NCI-H526 treated with DMSO at 0.1 percent for 48 hours (cell line): ENCODE measurements at places on chromosomes 16 and 17.

DNA sequence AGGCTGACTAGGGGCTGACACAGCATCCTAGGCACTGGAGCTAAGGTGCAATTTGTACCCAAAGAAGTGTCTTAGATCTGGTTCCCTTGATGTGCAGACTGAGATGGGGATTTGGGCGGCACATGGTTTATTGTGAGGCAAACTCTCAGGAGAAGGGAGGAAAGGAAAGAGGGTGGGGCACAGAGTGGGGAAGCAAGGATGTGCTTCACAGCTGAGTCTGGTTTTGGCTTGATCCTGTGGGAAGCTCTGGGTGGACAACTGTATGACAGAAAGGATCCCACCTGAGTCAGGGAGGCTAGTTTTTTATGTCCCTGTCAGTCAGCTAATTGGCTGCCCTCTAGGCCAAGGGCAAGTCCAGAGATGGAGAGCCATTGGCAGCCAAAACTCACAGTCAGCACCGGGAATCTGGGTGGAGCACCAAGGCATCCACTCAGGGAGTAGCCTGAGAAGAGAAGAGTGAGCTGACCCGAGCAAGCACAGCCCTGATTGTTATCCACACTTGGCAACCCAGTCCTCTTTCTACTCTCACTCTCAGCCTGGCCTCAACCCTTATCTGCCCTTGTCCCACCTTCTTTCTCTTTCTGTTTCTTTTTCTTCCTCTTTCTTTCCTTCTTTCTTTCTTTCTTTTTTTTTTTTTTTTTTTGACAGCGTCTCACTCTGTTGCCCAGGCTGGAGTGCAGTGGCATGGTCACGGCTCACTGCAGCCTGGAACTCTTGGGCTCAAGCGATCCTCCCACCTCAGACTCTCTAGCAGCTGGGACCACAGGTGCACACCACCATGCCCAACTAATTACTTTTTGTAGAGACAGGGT is 12.0 kb downstream of the ARL4D start:
- DNase-seq, result no peak

- DNase-seq, result no peak
These were observed 22.6 kb downstream of the NTAN1 start for GRCh38 chr16:15033309-15033707.

GRCh38 chr17:67974185-67974584 is 22.1 kb downstream of the C17orf58 start:
- DNase-seq, result no peak

DNA sequence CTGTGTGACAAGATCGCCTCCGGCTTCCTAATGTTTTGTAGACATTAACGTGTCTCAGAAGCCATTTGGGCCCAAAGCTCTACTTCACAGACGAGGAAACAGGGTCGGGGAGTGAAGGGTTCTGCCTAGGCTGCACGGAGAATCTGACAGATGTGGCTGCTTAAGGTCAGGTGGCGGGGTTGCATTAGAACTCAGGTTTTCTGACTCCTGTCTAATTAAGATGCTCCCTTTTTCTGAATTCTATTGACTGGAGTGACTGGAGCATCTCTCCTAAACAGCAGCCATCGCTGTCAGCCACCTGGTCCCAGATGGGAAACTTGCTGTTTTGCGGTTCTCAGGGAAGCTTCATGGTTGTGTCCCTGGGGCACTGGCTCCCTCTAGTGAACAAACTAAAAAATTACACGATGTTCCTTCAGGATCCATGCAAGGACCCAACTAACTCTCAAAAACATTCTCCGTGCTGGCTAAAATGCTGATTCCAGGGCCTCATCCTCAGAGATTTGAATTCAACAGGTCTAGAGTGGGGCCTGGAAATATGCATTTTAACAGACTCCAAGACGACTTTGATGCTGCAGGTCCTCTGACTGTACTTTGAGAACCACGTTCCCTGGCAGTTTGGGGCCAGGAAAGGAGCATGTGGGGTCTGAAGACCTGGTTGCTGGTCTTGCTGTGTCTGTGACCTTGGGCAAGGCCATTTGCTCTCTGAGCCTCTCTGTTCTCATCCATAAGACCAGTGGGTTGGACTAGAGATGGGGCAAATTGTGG is 117.4 kb downstream of the IRF8 start:
- peak; percentile 4 for DNase-seq

DNA sequence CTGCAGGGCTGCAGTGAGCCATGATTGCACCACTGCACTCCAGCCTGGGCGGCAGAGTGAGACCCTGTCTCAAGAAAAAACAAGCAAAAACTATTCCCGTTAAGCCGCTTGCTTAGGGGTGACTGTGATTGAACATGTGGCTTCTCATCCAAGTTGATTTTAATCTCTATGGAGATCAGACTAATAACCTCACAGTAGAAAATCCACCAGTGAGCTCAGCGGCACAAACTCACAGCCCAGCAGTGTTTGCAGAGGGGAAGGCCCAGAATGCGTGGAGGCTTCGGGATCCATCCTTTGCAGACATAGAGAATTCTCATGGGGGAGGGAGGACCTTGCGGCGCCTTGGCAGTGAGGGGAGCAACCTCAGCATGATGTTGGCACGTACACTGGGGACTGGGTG is 7.4 kb downstream of the BANP start:
- DNase-seq, result no peak

- no peak for DNase-seq
These were observed 78.3 kb downstream of the TANGO6 start for GRCh38 chr16:68921637-68922036.

DNA sequence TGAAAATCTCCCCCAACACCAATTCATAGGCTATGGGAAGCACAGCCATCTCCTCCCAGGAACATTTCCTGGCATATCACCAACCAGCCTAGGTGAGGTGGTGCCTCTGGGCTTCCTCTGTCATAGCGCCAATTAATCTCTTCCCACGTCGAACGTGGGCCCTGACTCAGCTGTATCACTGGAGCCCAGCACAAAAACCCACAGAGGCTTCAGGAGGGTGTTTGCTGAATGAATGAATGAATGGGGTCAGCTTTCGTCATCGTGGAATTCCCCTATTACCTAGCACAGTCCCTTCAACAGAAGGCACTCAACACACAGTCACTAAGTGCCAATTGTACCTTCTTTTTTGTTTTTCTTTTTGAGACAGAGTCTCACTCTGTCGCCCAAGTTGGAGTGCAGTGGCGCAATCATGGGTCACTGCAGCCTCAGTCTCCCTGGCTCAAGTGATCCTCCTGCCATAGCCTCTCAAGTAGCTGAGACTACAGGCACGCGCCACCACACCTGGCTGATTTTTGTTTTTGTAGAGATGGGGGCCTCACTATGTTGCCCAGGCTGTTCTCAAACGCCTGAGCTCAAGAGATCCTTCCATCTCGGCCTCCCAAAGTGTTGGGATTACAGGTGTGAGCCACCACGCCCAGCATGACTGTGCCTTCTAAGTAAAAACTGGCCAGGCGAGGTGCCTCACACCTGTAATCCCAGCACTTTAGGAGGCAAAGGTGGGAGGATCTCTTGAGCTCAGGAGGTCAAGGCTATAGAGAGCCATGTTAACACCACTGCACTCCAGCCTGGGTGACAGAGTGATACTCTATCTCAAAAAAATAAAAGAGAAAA is 4.1 kb downstream of the ZNF688 start:
- no peak for DNase-seq

GRCh38 chr16:64882078-64882784 is 239.6 kb downstream of the CDH11 start:
- DNase-seq, result no peak

- DNase-seq, result no peak
These were observed 256.1 kb downstream of the BCAS3 start for GRCh38 chr17:60933739-60934138.

GRCh38 chr17:1800712-1801111 is 29.0 kb downstream of the SMYD4 start:
- DNase-seq, result no peak

DNA sequence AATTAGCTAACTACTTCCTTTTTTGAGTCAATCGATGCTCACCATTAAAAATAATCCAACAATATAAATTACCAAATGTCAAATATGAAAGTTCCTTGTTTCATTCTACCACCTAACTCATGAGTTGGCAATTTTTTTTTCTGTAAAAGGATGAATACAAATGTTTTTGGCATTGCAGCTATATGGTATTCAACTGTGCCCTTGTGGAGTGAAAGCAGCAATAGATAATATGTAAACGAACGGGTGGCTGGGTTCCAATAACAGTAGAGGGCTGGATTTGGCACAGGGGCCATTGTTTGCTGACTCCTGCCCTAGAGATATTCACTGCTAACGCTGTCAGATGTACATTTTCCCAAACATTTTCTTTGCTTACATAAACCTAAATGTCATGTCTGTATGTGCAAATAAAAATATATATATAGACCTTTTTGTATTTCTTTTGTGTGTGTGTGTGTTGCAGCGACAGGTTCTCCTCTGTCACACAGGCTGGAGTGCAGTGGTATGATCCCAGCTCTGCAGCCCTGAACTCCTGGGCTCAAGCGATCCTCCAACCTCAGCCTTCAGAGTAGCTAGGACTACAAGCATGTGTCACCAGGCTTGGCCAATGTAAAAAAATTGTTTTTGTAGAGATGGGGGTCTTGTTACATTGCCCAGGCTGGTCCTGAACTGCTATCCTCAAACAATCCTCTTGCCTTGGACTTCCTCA is 73.9 kb downstream of the RPGRIP1L start:
- no peak for DNase-seq

DNA sequence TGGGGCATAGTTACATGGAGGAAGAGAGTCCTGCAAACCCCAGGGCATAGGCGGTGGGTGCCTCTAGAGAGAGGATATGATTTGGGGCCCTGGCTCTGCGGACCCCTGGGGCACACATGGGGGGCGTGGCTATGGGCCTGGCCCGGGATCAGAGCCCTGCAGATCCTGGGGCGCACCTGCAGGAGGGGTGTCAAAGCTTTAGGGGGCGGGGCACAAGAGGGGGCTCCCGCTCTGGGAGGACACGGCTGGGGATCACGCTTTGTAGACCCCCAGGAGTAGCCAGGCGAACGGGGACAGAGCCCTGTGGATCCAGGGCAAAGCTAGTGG is 497 bp downstream of the BCL7C start:
- DNase-seq, result no peak

DNA sequence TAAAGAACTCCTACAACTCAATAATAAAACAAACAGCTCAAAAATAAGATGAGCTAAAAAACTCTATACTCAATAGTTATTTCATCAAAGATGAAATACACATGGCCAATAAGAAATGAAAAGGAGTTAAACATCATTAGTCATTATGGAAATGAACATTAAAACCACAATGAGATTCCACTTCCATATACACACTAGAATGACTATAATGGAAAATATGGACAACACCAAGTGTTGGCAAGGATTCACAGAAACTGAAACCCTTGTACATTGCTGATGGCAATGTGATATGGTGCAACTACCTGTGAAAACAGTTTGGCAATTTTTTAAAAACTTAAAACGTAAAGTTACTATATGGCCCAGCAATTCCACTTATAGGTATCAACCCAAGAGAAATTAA is 91.4 kb downstream of the GRIN2A start:
- no peak for DNase-seq

- DNase-seq, result no peak
These were observed 5.1 kb upstream of the NME4 start for GRCh38 chr16:391885-392335.
